Activated T-cell treated with anti-CD3 and anti-CD28 coated beads, Interleukin-2, amount 50 U/mL, for 4 hours (primary cell): ENCODE measurements at places on chromosomes 3 and 15. TPM values are rescaled to one million over a fixed set of nuclear protein-coding genes. Genes with fewer than 3 reads are reported as not detected.
A peak's percentile ranks its signal among the peaks of the same experiment; 100 is the strongest.

Gene LINS1
- total RNA-seq = 47.9 TPM

- no peak for DNase-seq
Observed at GRCh38 chr15:67941648-67942310, 101.9 kb upstream of the RNU6-1 start.

- no peak for DNase-seq
Observed at GRCh38 chr3:45460361-45460760, 72.0 kb downstream of the LARS2 start.

DNA sequence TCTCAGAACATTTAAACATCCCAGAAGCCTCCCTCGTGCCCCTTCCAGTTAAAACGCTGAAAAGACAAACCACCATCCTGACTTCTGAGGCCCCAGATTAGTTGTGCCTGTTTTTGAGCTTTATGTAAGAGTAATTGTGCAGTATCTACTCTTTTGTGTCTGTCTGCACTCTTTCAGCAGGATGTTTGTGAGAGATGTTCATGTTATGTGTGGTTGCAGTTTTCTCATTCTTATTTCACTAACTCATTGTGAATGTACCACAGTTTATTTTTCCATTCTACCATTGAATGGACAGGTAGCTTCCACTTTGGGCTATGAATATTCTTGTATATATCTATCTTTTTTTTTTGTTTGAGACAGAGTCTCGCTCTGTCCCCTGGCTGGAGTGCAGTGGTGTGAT lies 40.3 kb downstream of the MINAR1 start:
- DNase-seq = no peak

GRCh38 chr3:171420667-171421066 lies 39.5 kb downstream of the TNIK start:
- DNase-seq = no peak

DNA sequence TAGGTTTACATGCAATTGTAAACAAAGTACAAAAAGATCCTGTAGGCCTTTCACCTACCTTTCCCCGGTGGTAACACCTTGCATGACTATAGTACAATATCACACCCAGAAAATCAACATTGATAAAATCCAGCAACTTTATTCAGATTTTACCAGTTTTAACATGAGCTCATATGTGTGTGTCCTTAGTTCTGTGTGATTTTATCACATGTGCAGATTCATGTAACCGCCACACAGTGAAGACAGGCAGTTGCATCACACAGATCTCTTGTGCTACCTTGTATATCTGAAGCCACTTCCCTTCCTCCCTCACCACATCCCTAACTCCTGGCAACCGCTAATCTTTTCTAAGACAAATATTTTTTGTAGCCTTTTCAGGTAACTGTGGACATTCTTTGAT lies 183.5 kb upstream of the C2CD4B start:
- DNase-seq = no peak

- no peak for DNase-seq
Observed at GRCh38 chr15:75030023-75030413, 6.6 kb downstream of the PPCDC start.

DNA sequence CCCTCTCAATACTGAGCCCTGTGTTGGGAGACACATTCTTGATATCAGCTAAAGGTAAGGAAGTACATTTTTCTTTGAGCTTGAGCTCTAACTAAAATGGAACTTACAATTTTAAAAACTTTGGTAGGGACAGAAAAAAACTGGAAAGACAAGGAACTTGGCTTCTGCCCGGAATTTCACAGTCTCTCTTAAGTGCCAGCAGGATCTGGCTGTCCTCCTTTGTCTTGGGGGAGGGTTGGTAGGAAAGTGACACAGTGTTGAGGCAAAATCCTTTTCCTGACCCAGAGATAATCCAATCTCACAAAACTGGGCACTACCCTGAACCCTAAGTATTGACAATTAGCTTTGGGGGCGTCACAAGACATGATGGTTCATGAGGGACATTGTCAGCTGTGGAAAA lies 45.3 kb downstream of the ZPLD1 start:
- no peak for DNase-seq

- DNase-seq = peak; percentile 21
Observed at GRCh38 chr3:58116161-58116955, 94.4 kb downstream of the DNASE1L3 start.

DNA sequence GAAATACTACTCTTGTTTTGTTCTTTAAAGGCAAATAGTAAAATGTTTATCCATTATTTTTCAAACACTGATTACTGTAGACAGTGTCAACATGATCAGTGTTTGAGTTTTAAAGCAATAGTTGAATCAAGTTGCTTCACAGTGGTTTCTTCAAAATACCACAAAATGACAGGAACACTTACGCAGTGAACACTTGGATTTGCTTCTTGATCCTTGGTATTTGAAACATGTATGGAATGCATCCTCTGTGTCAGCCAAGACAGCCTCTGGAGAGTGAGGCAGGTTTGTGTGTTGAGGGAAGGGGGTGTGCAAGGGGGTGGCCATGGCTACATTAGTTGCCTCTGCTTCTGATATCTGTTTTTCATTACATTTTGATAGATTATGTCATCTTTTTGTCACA lies 413.0 kb downstream of the RBMS3 start:
- no peak for DNase-seq

- no peak for DNase-seq
Observed at GRCh38 chr3:9450126-9450525, 52.7 kb downstream of the SETD5 start.

DNA sequence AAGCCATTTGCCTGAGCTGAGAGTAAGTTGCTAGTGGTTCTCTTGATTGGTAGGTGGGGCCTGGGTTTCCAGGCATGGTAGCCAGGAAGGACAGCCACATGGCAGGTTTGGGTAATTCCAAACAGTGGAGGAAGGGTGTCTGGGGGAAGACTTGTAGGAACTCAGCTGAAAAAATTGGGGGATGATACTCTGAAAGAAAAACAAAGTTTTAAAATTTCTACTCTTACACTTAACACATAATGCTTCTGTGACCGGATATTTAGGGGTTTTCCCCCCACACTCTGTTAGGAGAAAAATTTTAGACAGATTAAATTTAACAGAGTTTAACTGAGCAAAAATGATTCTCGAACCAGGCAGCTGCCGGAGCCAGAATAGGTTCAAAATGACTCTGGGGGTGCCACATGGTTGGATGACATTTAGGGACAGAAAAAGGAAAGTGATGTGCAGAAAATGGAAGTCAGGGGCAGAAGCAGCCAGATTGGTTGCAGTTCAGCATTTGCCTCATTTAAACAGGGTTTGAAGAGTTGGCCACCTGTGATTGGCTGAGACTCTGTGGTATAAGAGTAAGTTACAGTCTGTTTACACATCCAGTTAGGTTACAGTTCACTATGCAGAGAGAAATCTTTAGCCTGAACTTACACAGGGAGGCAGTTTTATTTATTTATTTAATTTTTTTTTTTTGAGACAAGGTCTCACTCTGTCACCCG lies 8.1 kb downstream of the B2M start:
- no peak for DNase-seq
